ENCODE measurements at places on chromosomes 3 and 15.
A peak's percentile ranks its signal among the peaks of the same experiment; 100 is the strongest.

DNA sequence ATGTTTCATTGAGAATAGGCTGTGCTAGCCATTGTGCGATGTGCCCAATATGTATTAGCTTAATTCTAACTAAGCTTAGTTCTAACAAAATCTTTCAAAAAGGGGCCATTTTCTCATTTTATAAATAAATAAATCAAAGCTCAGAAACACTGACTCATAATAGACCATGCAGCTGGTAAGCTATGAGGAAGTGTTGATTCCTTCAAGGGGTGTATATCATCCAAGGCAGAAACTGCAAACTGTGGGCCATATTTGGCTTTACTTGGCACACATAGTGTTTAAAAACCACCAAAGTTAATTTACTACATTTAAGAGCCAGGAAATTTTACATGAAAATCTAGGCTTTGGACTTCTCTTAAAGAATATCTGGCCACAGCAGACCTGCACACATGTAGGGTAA is 136.5 kb downstream of the ZNF621 start:
- DNase-seq: no peak

DNA sequence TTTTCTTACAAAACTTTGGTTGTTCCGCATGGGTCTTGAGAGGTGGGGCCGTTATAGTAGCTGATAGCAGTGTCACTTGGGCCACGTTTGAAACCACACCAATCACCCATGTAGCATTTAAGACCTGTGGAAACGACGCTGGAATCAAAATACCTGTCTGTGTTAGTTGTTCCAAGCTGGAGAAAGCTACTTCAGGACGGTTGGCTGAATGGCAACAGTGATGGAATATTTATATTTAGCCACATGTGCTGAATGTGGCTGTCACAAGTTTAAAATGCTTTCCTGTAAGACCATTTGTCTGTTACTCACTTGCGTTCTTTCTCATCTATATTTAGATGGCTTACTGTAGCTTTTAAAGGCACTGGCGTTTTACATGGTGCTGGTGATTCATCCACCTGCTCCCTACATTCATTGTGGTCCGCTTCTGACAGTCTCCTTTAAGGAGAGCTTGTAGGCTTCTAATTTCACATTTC is 1.4 kb downstream of the DNAJA4 start:
- DNase-seq: no peak

GRCh38 chr15:52780172-52780980 is 9.8 kb downstream of the ONECUT1 start:
- peak; percentile 80 for DNase-seq

- DNase-seq: no peak
These were observed 123.0 kb downstream of the FAM43A start for GRCh38 chr3:194808640-194809097.
